GM18507 (cell line): ENCODE measurements at places on chromosomes 6 and 20.

DNA sequence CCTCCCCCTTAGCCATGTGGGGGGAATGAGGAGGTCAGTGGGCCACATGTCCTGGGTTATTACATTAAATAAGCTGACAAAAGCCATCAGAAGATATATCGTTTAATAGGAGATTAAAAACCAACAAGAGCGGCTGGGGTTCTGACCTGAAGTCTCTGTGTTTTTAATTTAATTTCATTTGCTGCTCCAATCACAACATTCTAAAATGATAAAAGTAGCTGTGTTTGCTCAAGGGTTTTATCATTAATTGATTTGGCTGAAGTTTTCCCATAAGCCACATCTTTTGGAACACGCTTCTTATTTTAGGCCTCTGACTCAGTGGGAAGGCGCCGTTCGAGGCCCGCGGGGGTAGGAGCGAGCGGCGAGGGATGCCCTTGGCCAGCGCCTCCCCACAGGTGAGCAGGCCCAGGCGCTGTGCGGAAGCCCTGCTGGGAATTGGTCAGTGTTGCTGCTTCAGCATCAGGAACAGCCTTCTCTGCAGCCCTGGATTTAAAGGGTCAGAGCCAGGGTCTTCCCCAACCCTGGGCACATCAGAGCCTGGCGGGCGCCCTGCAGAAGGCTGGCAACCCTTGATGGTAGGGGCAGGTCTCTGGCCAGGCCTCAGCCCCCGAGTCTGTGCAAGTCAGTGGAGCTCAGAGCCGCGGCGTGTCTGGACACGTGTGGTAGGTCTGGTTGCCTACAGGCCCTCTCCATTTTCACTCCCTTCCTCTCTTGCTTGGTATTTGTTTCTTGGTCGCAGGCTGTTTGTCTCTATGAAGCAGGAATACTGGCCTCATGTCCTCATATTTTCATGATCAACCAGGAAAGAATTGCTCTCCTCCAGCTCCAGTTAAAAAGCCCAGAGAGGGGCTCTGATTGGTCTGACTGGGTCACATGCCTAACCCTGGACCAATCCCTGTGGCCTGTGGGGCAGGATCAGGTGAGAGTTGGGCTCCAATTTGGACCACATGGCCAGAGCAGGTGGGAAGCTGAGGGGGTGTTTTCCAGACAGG is 30.9 kb upstream of the MLN start:
- DNase-seq, result no peak

GRCh38 chr6:3770023-3770720 is 18.7 kb upstream of the PXDC1 start:
- DNase-seq, result no peak

DNA sequence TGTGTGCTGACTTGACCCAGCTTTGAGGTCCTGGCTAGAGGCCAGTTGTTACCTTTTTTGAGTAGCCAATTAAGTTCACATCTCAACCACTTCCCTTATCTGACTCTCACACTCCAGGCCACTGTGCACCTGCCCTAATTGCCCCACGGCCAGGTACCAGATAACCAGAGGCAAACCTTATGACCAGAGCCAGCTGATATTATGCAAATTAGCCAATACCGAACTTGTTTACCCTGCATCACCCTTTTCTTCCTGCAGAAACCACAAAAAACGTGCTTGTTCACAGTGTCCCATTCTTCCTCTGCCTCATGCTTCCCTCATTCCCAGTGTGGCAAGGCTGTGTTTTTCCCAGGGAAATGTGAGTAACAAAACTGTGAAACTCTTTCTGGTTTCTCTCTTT is 89.3 kb downstream of the HTR1B start:
- DNase-seq, result no peak

GRCh38 chr6:27312146-27312949 is at the start of gene POM121L2:
Gene POM121L2 (minus strand): TSS chr6:27312273. CDS start chr6:27312170, 103 bp downstream.
- peak; percentile 42 for DNase-seq

- DNase-seq, result no peak
Observed at GRCh38 chr6:34028691-34029360, 117.1 kb downstream of the GRM4 start.
